Uterus (tissue), 4 donors: ENCODE measurements at places on chromosomes 13 and 19.

DNA sequence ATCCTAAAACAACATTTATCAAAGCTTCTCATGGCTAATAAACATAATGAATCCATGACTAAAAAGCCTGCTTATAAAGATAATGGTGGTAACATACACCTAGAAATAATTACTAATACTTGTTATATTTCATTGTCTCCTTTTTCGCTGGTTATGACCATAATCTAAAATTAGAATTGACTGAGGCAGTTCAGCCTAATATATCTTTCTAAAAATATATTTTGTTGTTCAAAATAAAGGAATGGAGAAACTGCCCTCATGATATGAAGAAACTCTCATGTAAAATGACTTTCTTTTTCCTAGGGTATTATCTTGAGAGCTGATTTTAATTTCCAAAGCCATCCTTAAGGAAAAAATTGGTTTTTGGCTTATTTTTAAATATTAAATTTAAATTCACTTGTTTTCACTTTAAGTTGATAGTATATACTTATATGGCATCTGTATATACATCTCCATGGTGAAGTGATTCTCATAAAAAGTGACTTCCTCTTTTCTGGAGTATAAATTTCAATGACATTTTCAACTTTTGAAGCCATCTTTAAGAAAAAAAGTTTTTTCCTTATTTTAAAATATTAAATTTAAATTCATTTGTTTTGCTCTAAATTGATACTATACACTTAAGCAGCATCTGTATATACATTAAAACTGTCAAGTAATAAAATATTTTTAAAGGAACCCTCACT is 204.6 kb downstream of the VWA8 start:
- DNase-seq: no peak

GRCh38 chr19:41570639-41571112 is 5.3 kb upstream of the CEACAM21 start:
- DNase-seq: peak; percentile 52

GRCh38 chr19:10643172-10643967 is 10.8 kb upstream of the ILF3 start:
- no peak for DNase-seq

DNA sequence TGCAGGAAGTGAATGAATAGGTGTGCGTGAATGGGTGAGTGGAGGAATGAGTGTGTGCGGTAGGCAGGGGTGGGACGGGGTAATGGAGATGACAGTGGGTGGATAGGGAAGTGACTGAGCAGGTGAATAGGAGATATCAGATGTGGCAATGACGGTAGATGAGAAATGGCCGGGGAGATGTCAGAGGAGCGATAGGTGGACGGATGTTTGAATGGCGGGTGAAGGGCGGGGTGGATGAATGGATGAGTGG is 1.5 kb downstream of the TTC9B start:
- DNase-seq: no peak

DNA sequence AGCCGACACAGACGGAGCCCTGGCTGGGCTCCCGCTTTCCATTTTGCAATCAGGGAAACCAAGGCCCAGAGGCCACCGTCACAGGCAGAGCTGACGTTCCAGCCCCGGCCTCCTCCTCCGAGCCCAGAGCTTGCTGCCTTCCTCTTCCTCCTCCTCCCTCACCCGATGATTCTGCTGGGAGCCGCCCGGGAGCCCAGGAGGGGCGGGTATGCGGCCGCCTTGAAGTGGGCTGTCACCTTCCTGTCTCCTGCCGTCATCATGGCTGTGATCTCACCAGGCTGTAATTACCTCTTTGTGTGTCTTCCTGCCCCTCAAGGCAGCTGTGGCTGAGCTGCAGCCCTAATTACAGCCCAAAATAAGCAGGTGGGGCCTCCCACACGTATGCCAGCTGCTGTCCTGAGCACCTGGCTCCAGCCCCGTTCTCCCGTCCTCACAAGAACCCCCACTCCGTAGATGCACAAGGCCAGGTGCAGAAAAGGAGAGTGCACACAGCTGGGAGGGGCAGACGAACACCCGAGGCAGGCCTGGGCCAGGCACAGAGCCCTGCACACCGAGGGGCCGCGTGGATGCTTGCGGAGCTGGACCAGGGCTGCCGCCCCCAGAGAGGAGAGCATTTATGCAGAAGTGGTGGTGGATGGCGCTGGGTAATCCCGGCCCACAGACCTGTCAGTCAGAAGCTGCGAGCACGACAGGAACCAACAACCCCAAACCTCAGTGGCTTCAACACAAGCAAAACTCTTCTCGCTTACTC is 4.0 kb downstream of the TPGS1 start:
- no peak for DNase-seq

- no peak for DNase-seq
Measured at GRCh38 chr13:44487989-44488388, 88.1 kb downstream of the TSC22D1 start.

GRCh38 chr19:36771261-36772231 is 1.1 kb downstream of the ZNF850 start:
- peak; percentile 68 for DNase-seq

DNA sequence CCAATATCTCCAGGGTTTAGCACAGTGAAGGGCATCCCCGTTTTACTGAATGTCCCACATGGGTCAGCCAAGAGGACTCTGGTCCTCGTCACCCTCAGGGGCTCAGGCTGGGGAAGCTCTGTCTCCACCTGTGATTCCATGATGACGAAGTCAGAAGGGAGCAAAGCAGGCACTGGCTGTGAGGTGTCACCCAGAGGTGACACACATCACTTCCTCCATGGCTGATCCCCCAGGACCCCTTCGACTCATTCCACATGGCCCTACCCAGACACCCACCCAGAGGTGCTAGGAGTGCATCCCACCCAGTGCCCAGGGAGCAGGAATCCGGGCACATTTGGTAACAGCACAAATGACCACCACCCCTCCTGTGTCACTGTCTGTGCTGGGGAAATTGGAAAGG is 145.2 kb upstream of the VSTM2B start:
- DNase-seq: no peak

GRCh38 chr19:11232555-11232954 is 6.9 kb upstream of the ANGPTL8 start:
- no peak for DNase-seq

DNA sequence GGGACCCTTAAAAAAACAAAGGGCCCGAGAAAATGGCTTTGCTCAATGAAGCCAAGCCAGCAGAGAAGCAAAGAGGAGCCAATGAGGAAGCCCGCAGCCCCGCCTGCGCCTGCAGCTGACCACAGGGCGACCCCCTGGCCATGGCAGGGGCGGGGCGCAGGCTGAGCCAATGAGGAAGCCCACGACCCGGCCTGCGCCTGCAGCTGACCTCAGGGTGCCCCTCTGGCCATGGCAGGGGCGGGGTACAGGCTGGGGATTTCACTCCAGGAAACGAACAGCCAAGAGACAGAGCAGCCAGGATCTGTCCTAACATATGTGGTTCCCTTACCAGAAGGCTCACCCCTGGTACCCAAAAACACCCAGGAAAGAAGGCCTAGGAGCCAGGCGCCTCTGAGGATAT is 101.4 kb downstream of the STK24 start:
- DNase-seq: no peak

DNA sequence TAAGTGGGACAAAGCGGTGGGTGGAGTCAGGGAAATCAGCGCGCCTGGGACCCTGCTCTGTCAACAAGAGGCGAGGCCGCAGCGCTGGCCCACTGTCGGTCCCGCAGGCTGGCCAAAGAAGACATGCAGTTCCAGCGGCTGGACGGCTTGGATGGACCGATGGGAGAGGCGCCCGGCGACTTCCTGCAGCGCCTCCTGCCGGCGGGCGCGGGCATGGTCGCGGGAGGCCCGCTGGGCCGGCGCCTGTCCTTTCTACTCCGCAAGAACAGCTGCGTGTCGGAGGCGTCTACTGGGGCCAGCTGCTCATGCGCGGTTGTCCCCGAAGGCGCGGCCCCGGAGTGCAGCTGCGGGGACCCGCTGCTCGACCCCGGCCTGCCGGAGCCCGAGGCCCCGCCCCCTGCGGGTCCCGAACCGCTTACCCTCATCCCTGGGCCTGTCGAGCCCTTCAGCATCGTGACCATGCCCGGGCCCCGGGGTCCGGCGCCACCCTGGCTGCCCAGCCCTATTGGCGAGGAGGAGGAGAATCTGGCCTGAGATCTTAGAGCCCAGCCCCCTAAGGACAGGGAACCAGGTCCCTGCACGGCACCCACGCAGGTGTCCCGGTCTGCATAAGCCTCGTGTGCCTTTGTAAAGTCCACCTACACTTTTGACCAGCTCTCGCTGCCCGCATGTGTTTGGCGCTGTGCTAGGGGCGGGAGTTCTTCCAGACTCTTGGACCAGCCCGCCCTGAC is 6.1 kb downstream of the BEST2 start:
- DNase-seq: peak; percentile 49

DNA sequence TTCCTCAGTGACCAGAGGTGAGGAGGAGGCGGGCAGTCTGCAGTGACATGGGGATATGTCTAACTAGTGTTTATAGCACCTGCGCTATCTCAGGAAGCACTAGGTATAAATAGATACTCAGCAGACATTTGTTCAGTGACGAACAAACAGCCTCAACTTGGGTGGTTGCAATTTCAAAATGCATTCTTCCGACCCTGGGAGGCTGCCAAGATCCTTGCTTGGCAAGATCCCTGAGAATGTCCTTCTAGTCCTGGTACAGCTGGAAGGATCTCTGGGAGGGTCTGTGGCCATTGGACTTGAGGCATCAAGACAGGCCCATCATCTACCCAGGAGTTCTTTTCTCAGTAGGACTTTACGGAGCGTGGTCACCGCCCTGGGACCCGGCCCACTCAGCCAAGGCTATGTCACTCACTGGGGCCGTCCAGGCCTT is 299.5 kb downstream of the ZNF536 start:
- no peak for DNase-seq

GRCh38 chr13:51673165-51673564 is 88.9 kb downstream of the WDFY2 start:
- no peak for DNase-seq

GRCh38 chr13:77079902-77080413 is 53.0 kb upstream of the FBXL3 start:
- no peak for DNase-seq

- DNase-seq: no peak
Measured at GRCh38 chr13:48138270-48138669, 43.4 kb upstream of the MED4 start.

DNA sequence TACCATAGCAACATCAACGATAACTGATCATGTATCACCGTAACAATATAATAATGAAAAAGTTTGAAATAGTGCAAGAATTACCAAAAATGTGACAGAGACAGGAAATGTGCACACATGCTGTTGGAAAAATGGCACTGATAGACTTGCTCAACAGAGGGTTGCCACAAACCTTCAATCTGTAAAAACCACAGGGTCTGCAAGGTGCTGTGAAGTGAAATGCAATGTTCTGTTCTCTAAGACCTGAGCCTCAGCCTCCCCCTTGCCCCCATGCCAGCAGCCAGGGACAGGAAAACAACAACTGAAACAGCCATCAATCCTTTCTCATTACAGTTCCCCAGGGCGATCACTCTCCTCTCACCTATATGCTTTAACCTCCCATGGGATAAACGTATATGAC is 88.4 kb downstream of the USP12 start:
- no peak for DNase-seq

GRCh38 chr19:45505151-45505995 is 1.9 kb upstream of the VASP start:
- DNase-seq: no peak
